Activated CD8-positive, alpha-beta T cell treated with anti-CD3 and anti-CD28 coated beads, Interleukin-2, amount 10 ng/mL, durations not matched to agents 7 days and 5 days (primary cell): ENCODE measurements at places on chromosomes 3 and 15.
A peak's percentile ranks its signal among the peaks of the same experiment; 100 is the strongest.

GRCh38 chr3:155603302-155603701, 141.6 kb downstream of the PLCH1 start:
- H3K4me3 ChIP-seq = no peak overlapping the region
- H3K36me3 ChIP-seq = no peaks in the 10 kb centered on the region
- DNase-seq = no peak
- H3K4me1 ChIP-seq = no peaks in the 10 kb centered on the region

GRCh38 chr3:120424976-120425570, 25.7 kb downstream of the FSTL1 start:
- DNase-seq = no peak
- no peaks in the 10 kb centered on the region for H3K36me3 ChIP-seq
- H3K4me3 ChIP-seq = no peak overlapping the region
- no peak overlapping the region for H3K27ac ChIP-seq
- H3K4me1 ChIP-seq = peaks cover 10% of the 10 kb centered on the region

DNA sequence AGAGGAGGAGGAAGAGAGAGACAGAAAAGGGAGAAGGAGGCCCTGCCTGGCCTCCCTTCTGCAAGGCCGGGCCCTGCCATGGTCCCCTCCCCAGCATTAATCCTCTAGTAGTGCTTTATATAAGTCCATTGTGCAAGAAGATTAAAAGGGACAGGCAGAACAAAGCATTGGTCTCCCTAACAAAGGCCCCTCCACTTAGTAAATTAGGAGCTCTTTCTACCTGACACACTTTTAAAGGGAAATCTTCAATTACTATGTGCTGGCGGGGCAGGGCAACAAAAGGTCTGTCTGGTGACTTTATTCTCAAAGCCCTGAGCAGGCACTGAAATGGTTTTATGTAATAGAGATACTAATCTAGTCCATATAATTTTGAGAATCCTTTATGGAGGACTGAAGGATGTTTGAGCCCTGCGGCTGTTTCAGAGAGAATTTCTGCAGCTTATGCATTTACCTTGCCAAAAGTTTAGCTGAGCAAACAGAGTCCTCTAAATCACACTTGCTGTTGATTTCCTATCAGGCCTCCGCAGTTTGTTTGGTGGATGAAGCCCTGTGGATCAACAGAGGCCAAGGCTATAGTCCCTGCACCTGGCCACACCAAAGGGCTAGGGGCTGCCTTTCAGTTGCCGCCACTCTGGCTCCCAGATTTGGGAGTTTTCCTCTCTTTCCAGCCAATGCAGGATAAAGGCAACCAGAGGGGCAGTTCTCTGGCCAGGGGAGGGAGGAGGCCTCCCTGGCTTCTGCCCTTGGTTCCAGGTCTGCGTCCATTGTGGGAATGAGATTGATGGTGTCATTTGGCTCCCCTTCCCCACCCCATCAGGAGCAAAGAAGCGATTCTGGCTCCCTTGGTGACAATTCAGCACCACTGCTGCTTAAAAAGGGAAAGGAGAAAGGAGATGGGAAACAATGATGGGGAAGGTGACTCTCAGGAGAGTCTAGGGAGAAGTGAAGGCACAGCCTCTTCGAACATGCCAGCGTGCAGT, 148.0 kb downstream of the MEGF11 start:
- no peaks in the 10 kb centered on the region for H3K36me3 ChIP-seq
- H3K27me3 ChIP-seq = peaks cover 14% of the 10 kb centered on the region
- H3K27ac ChIP-seq = no peak overlapping the region
- H3K4me1 ChIP-seq = no peaks in the 10 kb centered on the region
- DNase-seq = no peak
- no peak overlapping the region for H3K4me3 ChIP-seq

DNA sequence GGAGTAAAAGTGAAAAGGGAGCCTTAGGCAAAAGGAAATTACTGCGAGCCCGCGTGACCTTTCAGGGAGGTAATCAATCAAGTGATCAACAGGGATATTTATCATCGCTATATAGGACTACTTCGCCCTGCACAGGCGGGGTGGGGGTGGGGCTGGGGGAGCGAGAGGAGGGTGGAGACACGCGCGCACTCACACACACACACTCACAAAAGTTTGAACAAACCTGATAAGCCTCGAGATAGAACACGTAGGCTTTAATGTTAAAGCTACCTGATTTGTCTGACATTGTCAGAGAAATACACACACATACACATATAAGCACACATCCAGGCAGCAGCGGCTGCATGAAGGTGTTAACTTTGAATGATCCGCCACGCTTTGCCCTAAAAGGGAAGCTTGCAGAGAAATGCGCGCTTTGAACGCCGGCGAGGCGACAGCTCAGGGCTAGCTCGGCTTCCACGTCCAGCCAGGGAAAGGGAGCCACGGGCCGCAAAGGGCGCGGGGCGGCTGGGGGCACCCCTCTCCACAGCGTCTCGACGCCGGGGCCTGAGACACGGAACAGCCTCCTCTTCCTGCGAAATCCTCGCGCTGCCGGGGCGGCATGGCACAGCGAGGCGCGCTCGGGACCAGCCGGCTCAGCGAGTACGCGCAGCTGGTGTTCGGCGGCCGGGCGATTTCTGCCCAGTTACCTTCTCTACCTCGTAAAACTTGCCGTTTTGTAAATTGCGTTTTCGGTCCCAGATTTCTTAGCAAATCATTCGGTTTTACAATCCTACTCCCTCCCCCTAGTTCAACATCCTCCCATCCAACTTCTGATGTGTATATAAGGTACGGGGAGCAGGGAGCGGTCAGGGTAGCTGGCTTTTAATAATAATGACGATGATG, 4.8 kb upstream of the MECOM start:
- no peak overlapping the region for H3K27ac ChIP-seq
- H3K27me3 ChIP-seq = peaks cover 79% of the 10 kb centered on the region
- peak; percentile 27 for DNase-seq
- H3K4me1 ChIP-seq = peaks cover 29% of the 10 kb centered on the region

DNA sequence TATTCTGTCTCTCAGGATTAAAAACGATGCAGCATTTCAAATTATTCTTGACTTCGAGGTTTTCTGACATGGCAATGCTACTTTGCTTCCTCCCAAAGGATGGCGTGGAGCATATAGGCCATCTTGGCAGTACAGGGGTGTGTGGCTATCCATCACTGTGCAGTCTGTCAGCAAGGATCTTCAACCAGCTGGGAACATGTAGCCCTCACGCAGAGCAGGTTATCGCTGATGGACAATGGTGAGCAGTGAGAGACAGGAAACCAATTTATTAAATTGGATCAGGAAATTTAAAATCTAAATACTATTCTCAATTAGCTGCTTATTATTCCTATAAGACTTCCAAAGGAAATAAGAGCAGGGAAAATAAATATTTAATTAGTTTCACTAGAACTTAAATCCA, 615.3 kb downstream of the OTOL1 start:
- H3K36me3 ChIP-seq = no peaks in the 10 kb centered on the region
- no peak overlapping the region for H3K27ac ChIP-seq
- H3K4me1 ChIP-seq = no peaks in the 10 kb centered on the region
- no peak overlapping the region for H3K4me3 ChIP-seq

GRCh38 chr3:127824151-127824825, 2.0 kb upstream of the MGLL start:
- no peak overlapping the region for H3K4me3 ChIP-seq
- H3K36me3 ChIP-seq = peaks cover 8% of the 10 kb centered on the region
- H3K4me1 ChIP-seq = peaks cover 43% of the 10 kb centered on the region
- H3K27ac ChIP-seq = no peak overlapping the region
- peaks cover 54% of the 10 kb centered on the region for H3K27me3 ChIP-seq
- DNase-seq = no peak

DNA sequence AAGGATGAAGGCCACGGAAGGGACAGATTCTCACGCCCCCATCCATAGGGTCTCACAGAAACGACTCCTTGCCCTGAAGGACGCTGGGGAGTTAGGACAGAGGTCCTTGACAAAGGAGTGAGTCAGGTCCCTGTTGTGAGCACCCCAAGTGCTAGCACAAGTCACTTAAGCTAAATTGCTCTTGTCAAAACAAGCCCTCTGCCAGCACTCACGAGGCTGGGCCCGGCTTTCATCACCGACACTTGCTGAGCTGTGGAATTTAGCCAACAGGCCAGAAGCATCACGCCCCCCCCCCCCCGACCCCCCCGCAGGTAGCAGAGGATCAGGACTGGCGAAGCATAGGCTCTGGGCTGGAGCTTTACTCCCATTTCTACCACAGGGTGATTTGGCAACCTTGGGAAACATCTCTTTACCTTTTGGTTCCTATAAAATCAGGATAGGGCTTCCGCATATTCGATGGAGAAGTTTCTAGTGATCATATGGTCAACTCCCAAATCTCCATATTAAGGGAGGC, 75.4 kb downstream of the ADCY5 start:
- H3K4me1 ChIP-seq = no peaks in the 10 kb centered on the region
- peaks cover 10% of the 10 kb centered on the region for H3K27me3 ChIP-seq
- no peak overlapping the region for H3K4me3 ChIP-seq
- H3K27ac ChIP-seq = no peak overlapping the region
- DNase-seq = no peak

DNA sequence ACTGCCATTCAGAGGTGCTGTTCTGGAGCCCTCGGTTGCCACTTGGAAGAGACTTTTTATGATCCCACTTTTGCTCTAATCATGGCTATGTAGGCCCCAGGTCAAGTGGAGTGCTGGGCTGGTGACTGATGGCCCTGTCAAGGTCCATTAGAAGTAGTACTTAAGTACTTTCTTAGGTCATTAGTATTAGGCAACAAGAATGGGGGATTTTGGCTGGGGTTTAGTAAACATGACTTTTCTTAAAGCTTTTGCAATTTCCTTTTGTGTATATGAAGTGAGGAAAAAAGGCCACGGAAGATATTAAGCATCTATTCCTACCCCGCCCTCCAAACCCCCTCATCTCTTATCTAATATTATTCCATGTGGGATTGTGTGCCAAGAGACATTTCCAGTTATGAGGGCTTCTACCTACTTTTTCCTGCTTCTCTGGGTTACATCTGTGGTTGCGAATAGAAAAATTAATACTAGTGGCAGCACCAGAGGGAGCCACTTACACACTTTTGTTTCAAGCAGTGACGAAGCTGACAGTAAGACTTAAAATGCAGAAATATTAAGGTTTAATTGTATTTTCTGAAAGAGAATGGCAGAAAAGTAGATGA, 13.9 kb downstream of the NLGN1 start:
- H3K27me3 ChIP-seq = no peaks in the 10 kb centered on the region
- no peak overlapping the region for H3K27ac ChIP-seq
- no peaks in the 10 kb centered on the region for H3K36me3 ChIP-seq

- no peak overlapping the region for H3K27ac ChIP-seq
- no peaks in the 10 kb centered on the region for H3K36me3 ChIP-seq
- H3K4me3 ChIP-seq = no peak overlapping the region
- no peaks in the 10 kb centered on the region for H3K4me1 ChIP-seq
Measured at GRCh38 chr3:80889535-80889934, 871.9 kb downstream of the GBE1 start.

DNA sequence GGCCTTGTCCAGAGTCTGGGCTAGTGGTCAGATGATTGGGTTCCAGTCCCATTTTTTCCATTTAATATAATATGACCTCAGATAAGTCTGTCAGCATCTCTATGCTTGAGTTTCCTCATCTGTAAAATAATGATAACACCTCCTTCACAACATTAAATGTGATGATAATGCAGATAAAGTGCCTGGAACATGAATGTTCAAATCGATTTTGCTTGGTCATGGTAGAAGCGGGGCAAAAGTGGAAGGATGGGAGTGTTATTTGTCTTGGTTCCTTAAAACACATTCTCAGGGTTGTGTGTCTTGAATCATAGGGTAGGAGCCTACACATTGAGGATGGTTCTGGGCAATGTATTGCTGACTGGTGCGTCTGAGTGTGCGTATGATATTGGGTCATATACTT, 16.9 kb downstream of the ARIH2 start:
- no peak for DNase-seq
- no peaks in the 10 kb centered on the region for H3K27me3 ChIP-seq
- no peak overlapping the region for H3K27ac ChIP-seq
- H3K4me3 ChIP-seq = no peak overlapping the region
- H3K36me3 ChIP-seq = peaks cover 57% of the 10 kb centered on the region

- no peaks in the 10 kb centered on the region for H3K27me3 ChIP-seq
- peaks cover 24% of the 10 kb centered on the region for H3K4me1 ChIP-seq
- no peak for DNase-seq
- no peak overlapping the region for H3K4me3 ChIP-seq
- H3K36me3 ChIP-seq = peaks cover 33% of the 10 kb centered on the region
- no peak overlapping the region for H3K27ac ChIP-seq
Measured at GRCh38 chr3:52149021-52149420, 5.2 kb downstream of the POC1A start.

DNA sequence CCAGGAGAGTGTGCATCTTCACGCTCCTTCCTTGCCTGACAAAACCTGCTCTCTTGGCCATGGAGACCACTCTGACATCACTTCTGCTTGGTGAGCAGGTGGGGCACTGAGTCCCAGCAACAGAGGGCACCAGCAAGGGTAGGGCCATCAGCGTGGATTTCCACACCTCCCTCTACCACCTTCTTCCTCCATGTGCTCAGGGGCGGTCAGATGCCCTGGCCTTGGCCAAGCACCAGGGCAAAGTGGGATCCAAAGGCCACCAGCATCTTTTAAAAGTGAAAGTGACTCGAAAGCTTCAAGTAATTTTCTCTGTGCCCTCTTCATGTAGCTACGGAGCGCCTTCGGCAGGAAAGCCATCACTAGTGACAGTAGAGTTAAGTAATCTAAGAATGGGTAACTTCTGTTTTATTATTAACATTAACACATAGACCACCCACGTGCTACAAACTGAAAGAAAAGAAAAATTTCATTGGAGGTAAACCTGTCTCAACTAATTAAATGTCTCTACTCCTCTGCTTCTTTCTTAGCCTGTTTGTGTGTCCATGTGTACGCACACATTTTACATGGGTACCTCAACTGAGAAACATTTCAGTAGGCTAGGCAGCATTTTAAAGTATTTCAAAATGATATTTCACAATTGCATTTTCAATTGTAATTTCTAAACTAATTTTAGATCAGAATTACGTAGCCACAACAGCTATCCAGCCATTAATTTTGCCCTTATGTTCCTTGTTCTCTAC, 57.9 kb downstream of the CHSY1 start:
- peak overlapping the region; percentile 57 for H3K4me3 ChIP-seq
- H3K36me3 ChIP-seq = peaks cover 37% of the 10 kb centered on the region
- peak overlapping the region; percentile 81 for H3K27ac ChIP-seq
- DNase-seq = no peak
- H3K4me1 ChIP-seq = peaks cover 88% of the 10 kb centered on the region

DNA sequence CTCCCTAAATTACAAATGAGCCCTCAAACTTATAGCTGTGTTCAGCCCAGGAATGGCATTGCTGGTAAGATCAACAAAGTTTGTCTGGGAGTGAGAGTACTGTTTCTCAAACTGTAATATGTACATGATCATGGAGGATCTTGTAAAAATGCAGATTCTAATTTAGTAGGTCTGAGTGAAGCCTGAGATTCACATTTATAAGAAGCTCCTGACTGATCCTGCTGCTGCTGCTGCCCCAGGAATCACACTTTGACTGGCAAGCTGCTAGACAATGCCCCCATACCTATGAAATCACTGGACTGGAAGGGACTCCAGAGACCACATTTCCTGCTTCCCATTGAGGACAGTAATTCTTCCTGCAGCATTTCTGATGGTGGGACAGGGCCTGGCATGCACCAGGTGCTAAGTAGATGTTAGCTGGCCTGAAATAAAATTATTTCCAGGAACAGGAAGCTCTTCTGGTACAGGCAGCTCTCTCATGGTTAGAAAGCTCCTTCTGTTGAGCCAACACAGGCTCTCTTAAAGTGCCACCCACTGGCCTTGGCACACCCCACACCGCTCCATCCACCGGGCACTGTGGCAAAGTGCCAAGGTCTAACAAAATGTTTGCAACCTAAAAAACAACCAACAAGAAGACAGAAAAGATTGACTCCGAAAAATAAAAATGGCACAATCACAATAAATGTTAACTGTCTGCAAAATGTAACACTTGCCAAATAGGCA, 36.7 kb upstream of the ZNF710 start:
- H3K36me3 ChIP-seq = no peaks in the 10 kb centered on the region
- H3K27ac ChIP-seq = peak overlapping the region; percentile 64
- no peak overlapping the region for H3K4me3 ChIP-seq
